PC-3 (cell line): ENCODE measurements at places on chromosomes 4 and X. TPM values are rescaled to one million over a fixed set of nuclear protein-coding genes. Genes with fewer than 3 reads are reported as not detected.

Gene SMIM10
- total RNA-seq: not detected in 2 replicates

Gene FAM199X
- 25.9 and 26.0 TPM in 2 replicates for total RNA-seq

DNA sequence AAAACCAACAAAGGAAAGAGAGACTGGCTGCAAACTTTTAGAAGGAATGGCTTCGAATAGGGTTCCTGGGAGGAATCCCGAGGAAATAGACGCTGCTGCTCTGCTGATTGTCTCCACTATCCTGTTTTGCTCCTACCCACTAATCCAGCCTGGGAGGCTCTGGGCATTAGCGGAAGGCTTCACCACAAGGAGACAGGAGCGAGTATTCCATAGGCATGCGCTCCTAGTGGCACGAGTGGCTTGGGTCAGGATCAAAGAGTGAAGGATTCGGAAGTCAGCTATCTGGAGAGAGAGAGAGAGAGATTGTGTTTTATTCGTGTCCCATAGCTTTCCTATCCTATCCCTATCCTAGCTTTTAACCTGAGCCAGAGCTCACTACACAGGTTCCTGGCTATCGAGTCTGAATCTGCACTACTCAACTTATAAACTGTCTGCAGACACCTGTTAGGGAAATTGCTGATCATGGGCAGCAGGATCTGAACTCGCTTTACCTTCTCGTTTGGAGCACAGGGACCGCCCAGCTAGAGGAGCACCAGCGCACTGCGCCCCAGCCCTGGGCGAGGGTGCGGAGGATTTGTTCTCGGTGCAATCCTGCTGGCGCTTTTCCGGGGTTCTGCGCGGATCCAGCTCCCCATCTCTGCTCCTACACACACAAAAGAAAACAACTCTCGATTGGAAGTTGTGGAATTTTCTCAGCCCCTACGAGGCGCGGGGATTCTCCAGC lies 740 bp upstream of the NPY2R start:
- no peaks in the 10 kb centered on the region; the same call in 1 of the 2 replicates for H3K4me1 ChIP-seq
- no peak overlapping the region for H3K27ac ChIP-seq
- H3K27me3 ChIP-seq: peaks cover 22% of the 10 kb centered on the region; the same call in 1 of the 2 replicates
- peak; percentile 64 for DNase-seq
- no peaks in the 10 kb centered on the region for H3K36me3 ChIP-seq

DNA sequence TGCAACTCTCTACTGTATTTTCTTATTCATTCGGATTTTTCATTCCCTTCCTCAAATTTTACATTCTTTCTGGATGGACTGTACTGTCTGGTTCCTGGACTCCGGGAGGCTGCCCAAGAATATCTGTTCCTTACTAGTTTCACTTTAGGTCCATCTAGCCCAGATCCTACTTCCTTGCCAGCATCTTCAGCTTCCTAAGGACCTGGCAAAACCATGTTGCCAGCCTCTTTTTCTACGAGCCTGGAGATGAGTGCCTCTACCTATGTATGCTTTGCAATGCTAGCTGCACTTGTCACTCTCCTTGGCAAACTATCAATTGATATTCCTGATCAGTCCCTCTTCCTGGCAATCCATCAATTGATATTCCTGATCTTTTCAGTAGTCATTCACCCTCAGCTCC lies 5.6 kb upstream of the LNX1 start:
- no peak overlapping the region for H3K27ac ChIP-seq
- H3K27me3 ChIP-seq: no peaks in the 10 kb centered on the region
- DNase-seq: no peak
- H3K4me3 ChIP-seq: no peak overlapping the region
- H3K36me3 ChIP-seq: no peaks in the 10 kb centered on the region

- H3K36me3 ChIP-seq: no peaks in the 10 kb centered on the region
- peaks cover 36% of the 10 kb centered on the region for H3K27me3 ChIP-seq
- no peak overlapping the region for H3K4me3 ChIP-seq
- H3K4me1 ChIP-seq: no peaks in the 10 kb centered on the region
Observed at GRCh38 chr4:52290466-52290865, 239.4 kb downstream of the SPATA18 start.
